ENCODE measurements at places on chromosomes 7 and 10.

DNA sequence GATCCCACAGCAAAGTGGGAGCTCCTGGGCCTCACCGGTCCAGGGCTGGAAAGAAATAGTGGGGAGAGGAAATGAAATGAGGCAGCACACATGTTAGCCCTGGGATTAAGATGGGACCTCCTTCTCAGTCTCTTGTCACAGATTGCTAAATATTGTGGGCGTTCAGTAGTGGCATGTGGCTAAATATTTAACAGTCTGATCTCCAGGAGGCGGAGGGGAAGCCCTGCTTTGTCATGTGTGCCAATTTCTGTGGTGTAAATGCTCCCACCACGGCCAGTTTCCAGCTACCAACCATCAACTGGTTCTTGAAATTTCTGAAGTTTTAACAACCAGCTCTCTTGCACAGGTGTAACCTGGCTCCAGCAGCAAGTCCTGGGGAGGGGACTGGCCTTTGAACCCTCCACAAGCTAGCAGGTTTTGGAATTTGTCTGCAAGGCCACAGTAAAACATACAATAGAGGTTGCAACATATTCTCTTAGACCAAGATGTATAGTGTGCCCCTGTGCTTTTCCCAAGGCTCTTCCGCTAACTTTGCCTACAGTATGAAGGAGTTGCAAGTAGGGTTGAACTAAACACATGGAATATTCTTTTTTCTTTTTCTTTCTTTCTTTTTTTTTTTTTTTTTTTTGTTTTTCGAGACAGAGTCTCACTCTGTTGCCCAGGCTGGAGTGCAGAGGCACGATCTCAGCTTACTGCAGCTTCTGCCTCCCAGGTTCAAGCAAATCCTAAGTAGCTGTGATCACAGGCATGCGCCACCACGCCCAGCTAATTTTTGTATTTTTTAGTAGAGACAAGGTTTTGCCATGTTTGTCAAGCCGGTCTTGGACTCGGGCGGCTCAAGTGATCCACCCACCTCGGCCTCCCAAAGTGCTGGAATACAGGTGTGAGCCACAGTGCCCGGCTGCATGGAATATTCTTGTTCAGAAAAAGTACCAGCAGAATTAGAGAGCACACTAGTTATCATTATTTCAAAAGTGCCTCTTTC, 103.1 kb upstream of the PCBD1 start:
- no peak for DNase-seq

- no peak for DNase-seq
These were observed 31.9 kb downstream of the ANXA11 start for GRCh38 chr10:80173466-80173865.

DNA sequence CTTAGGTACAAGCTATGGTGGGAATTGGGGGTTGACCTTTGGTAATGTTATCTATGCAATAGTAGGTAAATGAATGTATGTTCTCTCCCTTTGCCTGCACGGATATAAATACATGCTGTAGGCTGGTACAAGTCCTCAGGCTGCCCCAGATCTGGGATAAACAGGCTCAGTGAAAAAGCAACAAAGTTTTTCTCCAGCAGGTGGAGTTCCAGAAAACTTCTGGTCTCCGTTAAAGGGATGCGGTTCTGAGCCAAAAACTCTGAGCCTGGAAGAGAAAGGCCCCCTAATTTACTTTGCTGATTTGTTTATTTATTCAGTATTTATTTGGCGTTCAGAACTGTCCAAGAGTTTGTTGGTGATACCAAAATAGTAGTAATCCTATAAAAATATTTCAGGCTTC, 204.7 kb downstream of the ADRA2A start:
- no peak for DNase-seq

DNA sequence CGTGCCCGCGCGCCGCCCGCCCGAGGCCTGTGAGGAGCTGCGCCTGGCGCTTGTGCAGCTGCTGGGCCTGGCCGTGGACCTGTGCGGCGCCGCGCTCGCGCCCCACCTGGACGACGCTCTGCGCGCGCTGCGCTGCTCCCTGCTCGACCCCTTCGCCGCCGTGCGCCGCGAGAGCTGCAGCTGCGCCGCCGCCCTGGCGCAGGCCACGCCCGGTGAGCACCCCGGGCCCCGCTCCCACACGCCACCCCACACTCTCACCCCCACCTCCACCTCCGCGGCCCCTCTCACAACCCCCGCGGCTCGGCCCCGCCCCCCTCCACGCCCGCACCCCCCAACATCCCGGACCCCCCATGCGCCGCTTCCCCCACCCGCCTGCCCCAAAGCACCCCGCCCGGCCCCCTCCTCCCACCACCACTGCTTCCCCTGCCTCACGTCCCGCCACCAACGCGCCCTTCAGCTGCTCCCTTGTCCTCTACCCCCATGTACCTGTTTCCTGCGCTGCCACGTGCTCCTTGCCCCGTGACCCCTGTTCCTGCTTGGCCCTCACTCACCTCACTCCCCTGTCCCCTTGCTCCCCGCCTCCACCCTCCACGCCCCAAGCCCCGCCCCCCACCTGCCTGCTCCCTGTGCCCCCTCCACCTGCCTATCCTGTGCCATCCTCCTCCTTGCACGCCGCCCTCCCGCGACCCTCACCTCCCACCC, at the start of gene PRKAR1B:
Gene PRKAR1B (minus strand): TSS at position 178 of the 702 bp plus-strand sequence. CDS start 15,776 bp downstream, outside the sequence.
- peak; percentile 9 for DNase-seq

GRCh38 chr7:36015733-36016132, 137.3 kb upstream of the EEPD1 start:
- no peak for DNase-seq

- DNase-seq, result peak; percentile 32
These were observed 46.2 kb downstream of the TMEM60 start for GRCh38 chr7:77752016-77752415.

GRCh38 chr10:43998021-43998809, 349.5 kb upstream of the ZNF32 start:
- DNase-seq, result no peak

DNA sequence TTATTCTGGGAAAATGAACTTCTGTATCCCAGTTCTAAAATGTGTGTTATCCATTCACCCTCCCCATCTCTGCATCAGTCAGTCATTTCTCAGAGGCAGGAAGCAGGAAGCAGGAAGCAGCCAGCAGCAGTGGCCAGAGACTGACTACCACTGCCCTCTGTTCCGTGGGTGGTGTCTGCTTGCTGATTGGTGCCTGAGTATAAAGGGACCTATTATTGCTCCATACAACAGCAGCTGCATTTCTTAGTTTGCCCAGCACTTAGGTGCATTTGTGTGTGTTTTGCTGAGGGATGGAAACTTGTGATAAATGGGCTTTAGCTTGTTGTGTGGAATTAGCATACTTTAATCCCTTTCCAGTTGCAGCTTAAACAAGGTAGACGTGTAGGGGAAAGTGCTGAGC, 582.2 kb downstream of the SORCS1 start:
- DNase-seq, result no peak

GRCh38 chr7:148163246-148163645, 427.3 kb upstream of the C7orf33 start:
- DNase-seq, result no peak

- no peak for DNase-seq
These were observed 12.0 kb upstream of the RHOBTB1 start for GRCh38 chr10:60955957-60956425.

GRCh38 chr7:3710531-3710930, 409.5 kb downstream of the SDK1 start:
- DNase-seq, result no peak

DNA sequence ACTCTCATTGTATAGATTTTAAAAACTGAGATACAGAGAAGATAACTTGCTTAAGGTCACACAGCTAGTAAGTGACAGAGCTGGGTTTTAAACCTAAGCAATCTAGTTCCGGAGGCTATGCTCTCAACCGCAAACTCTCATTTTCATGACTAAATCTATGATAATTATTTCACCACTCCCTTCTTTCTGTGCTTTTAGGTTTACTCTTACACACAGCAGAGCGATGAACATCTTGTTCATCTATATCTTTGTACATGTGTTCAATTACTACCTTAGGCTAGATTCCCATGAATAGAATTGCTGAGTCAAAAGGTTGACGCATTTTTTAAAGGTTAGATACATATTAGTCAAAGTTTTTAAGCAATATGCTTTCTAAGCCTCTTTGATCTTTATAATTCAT, 154.8 kb downstream of the CHN2 start:
- DNase-seq, result no peak

DNA sequence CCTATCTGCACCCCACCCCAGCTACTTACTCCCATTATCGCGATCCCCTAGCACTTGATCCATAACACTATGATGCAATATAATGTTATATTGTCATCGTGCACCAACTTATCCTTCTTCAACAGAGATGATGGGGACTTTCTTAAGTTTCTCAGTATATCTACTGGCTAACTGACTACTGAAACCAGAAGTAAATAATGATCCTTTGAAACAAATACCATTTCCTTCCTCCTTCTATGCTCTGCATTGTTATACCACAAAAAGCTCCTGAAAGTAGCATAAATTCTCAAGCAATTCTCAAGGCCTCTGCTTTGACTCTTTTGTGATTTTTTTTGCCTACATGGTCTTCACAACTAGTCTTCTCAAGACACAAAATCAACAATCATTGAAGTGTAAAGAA, 68.9 kb downstream of the HTR7 start:
- no peak for DNase-seq

GRCh38 chr10:79209340-79209739, 137.9 kb upstream of the PPIF start:
- DNase-seq, result no peak

DNA sequence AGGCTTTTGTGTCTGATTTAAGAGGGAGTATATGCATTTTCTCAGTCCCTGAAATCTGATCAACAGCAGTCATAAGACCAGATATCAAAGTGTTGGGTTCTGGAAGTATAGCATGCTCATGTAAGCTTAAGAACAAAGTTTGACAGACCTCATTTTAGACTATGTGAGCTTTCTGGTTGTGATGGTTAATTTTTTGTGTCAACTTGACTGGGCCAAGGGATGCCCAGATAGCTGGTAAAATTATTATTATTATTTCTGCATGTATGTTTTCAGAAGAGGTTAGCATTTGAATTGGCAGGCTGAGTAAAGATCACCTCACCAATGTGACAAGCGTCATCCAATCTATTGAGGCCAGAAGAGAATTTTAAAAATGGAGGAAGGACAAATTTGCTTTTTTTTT, 63.5 kb upstream of the FRMD4A start:
- DNase-seq, result no peak

GRCh38 chr7:136594739-136595144, 273.7 kb upstream of the CHRM2 start:
- DNase-seq, result no peak

GRCh38 chr7:120421151-120421651, 148.2 kb downstream of the KCND2 start:
- DNase-seq, result no peak

DNA sequence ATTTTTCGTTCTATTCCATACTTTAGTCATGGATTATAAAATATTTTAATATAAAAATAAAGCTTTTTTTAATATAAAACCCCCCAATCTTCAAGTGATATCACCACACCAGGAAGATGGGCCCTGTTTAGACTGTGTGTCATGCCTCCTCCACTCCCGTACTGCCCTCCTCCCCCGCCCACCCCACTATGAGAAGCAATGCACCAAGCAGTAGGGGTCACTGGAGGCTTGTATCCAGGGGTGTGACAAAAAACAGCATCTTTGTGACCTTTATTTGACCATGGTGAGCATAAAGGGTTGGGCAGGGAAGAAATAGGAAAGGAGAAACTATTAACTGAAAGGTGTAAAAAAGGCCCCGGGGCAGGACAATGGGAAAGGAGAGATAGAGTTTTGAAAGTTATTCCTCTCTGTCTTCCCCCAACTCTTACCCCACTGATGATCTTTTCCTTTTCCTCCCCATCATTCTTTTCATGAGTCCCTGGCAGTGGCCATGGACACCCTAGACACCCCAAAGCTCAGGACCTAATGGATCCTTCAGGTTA, 3.5 kb downstream of the PITX3 start:
- no peak for DNase-seq

DNA sequence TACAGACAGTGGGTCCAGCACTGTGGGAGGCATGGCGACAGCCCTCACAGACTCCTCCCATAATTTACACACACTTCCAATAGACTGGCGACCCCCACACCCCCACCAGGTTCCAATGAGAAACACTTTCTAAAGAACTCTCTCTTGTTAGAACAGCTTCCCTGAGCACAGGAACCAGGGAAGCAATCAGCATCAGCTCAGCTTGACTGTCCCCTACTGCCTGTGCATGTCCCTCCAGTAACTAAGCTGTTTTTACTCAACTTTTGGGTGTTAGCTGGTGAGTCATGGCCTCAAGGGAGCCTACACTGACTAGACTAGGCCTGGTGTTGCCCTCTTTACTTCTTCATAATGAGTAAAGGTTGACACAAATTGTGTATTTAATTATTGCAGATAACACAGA, 32.6 kb upstream of the HERPUD2 start:
- no peak for DNase-seq

- no peak for DNase-seq
These were observed 55.6 kb downstream of the CLIP2 start for GRCh38 chr7:74344786-74345185.

- DNase-seq, result no peak
These were observed 229.2 kb downstream of the GPAM start for GRCh38 chr10:111954386-111954785.

DNA sequence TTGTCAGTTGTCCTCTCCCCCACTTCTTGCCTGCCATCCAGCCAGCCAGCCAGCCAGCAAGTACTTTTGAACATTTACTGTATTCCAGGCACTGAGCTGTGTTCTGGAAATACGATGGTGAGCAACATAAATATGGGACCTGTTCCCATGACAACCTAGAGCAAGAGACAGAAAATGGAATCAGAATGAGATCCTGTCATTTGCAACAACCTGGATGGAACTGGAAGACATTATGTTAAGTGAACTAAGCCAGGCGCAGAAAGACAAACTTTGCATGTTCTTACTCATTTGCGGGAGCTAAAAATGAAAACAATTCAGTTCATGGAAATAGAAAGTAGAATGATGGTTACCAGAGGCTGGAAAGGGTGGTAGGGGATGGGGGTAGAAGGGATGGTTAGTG, 140.7 kb downstream of the ICA1 start:
- DNase-seq, result no peak

DNA sequence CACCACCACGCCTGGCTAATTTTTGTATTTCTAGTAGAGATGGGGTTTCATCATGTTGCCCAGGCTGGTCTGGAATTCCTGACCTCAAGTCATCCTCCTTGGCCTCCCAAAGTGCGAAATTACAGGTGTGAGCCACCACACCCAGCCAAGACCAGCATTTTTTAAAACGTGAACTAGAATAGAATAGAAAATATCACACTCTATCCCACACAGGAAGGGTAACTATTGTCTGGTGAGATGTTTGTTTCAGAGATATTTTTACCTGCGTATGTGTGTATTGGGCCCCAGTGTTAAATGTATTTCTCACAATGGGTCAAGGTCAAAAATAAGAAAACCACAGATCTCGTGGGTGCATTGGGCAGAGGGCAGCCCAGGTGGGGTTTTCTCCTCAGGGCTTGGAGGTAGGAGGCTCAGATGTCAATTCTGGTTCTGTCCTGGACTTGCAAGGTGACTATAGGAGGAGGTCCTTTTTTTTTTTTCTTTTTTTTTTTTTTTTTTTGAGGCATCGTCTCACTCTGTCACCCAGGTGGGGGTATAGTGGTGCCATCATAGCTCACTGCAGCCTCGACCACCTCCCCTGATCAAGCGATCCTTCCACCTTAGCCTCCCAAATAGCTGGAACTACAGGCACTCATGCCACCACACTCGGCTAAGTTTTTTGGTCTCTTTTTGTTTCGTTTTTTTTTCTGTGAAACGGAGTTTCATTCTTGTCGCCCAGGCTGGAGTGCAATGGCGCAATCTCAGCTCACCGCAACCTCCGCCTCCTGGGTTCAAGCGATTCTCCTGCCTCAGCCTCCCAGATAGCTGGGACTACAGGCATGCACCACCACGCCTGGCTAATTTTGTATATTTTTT, 19.0 kb downstream of the SH2B2 start:
- DNase-seq, result no peak
